Anterior cingulate cortex (tissue), 58 donors: ENCODE measurements at places on chromosomes 5 and 9.

DNA sequence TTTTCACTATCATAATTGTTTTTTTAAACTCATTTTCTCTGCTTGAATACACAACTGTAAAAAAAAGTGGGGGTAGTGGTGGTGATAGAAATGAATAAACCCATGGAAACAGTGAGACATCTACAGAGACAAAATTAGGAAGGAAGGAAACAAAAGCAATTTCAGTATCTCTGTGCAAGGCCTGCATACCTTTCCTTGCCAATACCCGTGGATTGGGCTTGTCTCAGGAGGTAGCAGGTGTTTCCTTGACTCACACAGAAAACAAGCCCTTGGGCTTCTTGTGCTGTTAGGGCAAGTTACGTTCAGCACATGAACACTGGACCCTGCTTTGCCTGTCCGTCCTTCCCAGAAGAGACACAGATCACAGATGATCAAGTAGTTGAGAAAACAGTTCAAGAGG lies 372.2 kb downstream of the ZSWIM6 start:
- no peak for DNase-seq

DNA sequence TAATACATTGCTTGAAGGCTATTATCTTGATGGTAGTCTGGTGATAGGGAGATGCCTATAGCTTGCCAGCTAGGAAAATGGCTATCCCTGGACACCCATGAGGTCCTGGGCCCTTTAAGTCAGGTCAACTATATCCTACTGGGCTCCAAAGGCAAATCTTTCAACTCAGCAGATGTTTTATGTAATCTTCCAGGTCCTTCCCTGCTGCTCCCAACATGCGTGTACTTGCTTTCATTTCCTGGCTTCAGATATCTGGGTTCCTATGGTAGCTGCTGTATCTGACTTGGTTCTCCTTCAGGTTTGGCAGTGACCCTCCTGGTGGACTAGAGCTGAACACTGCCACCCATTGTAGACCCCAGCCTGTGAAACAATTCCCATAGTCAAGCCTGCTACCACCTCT lies 32.4 kb upstream of the GAS1 start:
- DNase-seq = no peak

DNA sequence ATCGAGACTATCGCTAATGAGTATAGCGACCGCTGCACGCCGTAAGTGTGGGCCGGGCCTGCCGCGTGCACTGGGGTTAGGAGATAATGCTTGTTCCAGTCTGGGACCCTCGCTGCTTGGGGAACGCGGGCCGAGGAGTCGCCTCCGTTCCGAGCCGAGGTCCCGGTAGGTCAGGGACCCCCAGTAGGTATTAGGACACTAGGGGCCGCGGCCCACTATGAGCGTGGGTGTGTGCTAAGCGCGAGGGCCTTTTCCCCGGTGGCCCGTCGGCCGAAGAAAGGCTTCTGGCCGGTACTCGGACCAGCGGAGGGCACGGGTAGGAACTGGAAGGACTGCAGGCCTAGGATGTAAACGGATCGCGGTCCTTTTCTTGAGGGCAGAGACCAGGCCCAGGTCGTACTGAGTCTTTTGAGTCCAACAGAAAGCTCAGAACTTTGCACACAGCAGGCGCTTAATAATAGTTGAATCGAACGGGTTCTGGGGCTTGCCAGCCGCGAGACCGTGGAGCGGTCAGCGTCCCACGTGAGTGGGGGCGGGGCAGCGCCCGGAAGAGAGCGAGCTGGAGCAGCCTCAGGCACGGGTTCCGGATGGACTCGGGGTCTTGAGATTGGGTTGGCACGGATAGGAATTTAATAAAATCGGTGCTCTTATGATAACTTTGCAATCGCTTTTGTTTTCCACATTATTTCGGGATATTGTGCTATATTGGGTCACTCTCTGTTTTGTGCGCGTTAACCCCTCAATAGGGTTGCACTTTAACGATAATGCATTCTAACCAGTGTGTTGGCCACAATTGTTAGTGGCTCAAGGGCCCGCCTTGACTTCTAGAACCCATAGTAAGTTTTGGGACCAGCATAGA lies 733 bp downstream of the HSPA4 start:
- peak; percentile 62 for DNase-seq

DNA sequence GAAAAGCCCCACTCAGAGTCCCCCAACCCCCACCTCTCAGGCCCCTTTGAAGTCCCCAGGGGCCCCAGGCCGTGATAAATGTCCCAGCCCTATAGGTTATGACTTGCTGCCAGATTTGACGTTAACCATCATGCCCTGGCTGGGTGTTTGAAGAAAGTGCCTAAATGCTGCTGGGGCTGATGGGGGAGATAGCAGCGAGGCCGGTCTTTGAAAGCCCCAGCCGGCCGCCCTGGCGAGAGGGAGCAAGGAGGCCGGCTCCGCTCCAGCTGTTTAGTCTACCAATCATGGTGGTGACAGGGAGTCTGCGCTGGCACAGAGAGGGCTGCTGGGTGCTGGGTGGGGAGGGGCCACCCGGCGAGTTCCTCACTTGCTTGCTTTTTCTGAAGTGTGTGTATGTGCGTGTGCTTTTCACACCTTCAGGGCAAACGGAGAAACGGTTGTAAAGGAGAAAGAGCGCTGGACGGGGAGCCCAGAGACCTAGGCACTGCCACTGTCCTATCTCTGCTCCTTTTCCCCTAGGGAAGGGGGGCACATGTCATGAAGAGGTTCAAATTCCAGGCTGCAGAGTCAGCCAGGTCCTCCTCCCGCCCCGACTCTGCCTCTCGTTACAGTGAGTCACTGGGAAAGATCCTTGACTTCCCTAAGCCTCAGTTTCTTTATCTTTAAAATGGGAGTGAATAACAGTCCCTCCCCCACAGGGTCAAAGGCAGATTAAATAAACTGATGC lies 126.1 kb upstream of the HAND1 start:
- DNase-seq = no peak

DNA sequence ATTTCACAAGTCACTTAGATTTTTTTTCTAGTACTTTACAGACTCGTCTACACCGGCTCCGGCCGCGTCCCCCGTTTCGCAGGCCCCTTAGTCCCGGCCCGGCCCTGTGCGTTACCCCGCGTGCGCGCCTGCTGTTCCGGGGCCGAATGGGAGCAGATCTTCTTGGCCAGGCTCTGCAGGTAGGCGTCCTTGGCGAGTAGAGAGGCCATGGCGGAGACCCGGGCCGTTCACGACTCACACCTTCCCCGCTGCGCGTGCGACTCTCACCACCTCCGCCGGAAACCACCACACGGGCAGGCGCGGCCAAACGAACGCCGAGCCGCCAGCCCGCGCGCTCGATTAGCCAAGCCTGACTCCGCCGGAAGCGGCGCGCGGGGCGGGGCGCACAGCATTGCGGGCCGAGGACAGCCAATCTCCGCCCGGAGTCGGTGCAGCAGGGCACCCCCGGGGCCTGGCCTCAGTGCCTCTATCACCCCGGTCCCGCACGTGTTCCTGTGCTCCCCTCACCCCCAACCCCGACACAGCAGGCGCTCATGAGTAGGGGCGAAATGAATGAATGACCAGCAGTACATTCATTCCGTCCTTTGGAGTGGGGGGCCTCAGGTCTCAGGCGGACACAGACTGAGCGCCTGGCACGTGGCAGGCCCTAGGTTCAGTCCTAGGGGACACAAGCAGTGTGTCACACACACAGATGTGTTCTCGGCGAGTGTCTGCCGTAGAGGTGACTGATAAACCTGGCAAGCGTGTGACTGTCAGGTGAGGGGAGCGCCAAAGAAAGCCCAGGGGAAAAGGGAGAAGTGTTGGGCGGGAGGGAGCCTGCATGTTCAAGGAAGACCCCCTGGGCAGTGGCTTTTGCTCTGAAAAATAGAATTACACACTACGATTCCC lies at the start of gene SURF6:
Gene SURF6 (minus strand): TSS at position 265 of the 888 bp plus-strand sequence. CDS start 56 bp downstream, at position 209.
- peak; percentile 81 for DNase-seq

GRCh38 chr5:97141031-97141430 lies 1.4 kb downstream of the LIX1 start:
- DNase-seq = no peak

DNA sequence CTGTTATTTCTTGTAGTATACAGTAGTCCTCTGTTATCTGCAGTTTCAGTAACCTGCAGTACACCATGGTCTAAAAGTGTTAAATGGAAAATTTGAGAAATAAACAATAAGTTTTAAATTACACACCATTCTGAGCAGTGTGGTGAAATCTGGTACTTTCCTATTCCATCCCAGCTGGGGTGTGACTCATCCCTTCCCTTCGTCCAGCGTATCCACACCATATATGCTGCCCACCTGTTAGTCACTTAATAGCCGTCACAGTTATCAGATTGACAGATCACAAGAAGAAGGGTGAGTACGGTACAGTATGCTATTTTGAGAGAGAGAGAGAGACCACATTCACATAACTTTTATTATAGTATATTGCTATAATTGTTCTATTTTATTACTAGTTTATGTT lies 28.9 kb downstream of the FAM151B start:
- no peak for DNase-seq

- no peak for DNase-seq
Observed at GRCh38 chr9:88792502-88792901, 198.8 kb upstream of the S1PR3 start.

GRCh38 chr9:33024966-33025571 lies at the start of gene DNAJA1:
TSS of gene DNAJA1 (plus strand) at chr9:33025273. CDS start at chr9:33026485, 1,212 bp downstream.
- peak; percentile 92 for DNase-seq

DNA sequence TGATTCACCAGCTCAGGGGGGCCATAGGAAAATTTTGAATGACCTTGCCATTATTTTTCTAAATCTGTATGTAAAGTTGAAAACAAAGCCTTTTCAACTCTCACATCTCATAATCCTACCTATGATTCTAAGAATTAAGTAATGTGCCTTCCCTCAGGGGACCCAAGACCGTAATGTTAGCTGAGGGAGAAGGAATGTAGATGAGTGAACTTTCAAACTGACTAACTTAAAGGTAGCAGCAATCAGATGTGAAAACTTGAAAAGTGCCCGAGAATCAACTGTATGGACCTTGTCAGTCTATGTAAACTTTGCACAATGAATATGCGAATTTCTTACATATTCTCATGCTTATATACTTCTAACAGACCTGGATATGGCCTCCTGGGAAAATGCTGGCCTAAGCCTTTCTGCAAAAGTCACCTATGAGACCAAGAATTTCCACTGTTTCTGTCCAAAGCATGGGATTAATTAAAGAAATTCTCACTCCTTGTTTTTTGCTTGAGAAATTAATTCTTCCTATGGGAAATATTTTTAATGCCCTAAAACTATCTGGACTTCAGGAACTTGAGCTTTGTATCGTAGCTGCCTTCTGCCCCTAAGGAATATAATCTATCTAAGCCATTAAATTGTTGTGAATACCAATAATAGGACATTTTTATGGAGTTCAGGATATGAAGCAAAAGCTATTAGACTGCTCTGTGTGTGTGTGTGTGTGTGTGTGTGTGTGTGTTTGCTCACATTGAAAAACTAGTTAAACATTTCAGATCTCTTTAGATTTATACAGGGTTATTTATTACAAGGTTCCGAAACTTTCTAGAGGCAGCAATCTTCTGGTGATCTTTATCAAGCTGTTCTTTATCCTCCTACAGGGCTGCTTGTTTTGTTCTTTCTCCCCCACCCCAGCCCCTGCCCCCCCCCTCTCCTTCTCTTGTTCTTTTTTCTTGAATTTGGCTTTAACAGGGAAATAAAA lies 169.1 kb upstream of the CLINT1 start:
- DNase-seq = no peak

- no peak for DNase-seq
Observed at GRCh38 chr5:53246042-53246836, 136.7 kb upstream of the MOCS2 start.

GRCh38 chr9:78590068-78590467 lies 293.1 kb downstream of the PSAT1 start:
- no peak for DNase-seq

DNA sequence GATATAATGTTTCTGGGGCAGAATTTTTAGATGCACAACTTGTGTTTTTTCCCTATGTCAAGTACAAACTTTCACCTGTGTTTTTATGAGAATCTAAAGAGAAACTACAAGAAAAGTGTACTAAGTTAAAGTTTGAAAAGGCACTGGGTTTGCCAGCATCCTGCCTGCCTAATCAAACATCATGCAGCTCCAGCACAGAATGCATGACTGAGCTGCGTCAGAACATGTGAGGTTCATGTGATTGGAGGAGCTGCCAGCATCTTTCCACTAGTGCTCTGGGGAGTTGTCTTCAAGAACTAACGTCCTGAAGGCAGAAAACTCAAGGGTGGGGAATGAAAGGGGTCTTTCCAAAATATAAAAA lies 46.1 kb upstream of the RIC1 start:
- DNase-seq = no peak

DNA sequence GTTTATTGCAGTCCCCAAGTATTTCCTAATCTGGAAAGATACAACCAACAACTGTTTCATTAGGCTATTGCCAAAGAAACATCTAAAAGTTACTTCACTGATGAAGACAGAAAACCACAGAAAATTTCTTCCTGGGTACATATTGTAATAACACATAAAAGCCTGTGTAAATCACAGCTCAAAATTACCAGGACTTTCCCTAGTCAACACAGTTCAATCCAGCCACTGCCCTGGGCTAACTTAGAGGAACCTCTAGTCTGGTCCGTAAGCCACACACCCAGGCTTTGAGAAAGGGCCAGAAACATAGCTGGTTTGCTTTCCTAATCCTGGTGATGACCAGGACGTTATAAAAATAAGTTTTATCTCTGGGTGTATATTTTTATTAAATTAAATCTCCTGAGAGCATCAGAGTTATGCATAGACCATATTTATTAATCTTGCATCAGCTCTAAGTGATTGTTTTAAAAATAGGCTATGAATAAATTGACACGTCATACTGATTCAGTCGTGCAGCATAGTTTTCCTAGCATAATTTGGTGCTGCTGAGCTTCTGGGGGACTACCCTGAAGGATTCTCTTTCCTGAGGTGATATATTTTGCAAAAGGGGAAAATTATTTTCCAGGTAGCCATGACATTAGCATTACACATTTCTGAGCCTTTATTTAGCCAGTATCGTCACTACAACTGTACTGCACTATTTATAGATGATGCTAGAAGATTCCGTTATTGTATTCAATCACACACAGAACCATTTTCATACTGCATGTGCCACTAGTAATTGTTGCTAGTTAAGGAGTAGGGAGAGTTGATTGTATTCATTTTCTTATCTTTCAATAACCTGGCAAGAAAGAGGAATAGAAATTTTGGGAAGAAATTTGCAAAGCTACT lies 12.6 kb upstream of the MUSK start:
- DNase-seq = no peak
